ENCODE measurements at places on chromosomes 2 and 18.

DNA sequence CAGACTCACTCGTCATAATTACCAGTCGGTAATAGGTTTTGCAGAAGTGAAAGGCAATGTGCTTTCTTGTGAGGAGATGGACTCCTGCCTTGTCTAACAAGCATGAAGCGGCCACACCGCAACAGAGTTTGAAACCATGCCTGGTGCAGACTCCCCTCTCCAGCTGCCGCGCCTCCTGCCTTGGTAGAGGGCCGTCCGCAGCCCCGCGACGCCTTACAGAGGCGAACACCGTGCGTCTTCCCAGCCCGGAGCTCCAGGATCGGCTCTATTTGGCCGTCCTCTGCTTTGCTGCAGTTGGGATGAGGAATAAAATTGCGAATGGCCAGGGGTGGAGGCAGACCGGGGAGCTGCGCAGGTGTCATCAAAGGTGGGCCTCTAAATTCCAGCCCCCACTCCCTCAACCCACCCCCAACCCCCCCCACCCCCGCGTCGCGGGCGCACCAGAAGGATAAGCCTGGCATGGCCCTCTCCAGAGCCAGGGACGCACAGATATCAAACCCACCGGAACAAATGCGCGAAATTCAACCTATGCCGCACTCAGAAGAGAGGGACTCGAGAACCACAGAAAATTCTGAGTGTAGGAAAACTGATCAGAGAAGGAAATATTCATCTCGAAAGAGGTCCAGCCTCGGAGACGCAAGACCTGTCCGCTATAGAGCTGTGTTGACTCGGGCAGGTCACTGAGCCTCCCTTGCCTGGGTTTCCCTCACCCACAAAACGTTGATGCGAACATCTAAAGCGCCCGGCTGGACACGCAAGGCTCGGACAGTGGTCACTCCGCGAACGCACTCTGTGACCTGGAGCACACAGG lies 1.1 kb downstream of the TRABD2A start:
- peak; percentile 38 for DNase-seq

- DNase-seq = no peak
Measured at GRCh38 chr2:42513252-42513918, 19.6 kb upstream of the KCNG3 start.

- no peak for DNase-seq
Measured at GRCh38 chr2:27956888-27957287, 66.4 kb downstream of the BABAM2 start.

DNA sequence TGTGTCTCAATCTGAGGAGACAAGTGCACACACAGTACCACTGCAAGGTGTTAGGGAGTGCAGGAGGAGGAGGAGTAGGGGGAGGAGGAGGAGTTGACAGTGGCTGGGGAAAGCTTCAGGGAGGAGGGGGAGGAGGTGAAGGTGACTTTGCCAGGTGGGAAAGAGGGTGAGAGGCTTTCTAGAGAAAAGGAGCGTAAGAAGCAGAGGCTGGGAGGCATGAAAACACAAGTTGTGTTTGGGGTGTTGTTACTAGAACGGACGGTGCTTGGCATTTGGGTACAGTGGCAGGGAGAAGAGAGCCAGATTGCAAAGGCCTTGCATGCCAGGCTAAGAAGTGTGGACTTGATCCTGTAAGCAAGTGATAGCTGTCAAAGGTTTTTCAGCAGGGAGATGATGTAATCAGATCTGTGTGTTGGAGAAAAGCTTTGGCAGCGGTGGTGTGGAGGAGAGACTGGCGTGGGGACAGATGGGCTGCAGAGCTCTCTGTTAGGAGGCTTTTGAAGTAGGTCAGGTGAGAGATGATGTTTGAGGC lies 16.2 kb downstream of the TANC1 start:
- DNase-seq = no peak

Measured in stimulated activated naive CD8-positive, alpha-beta T cell treated with anti-CD3 and anti-CD28 coated beads, Interleukin-15, amount 100 ng/mL, for 72 hours (primary cell).